Esophagus muscularis mucosa (tissue), 4 donors: ENCODE measurements at places on chromosomes 7 and 10. TPM values are rescaled to one million over a fixed set of nuclear protein-coding genes. Genes with fewer than 3 reads are reported as not detected.
A peak's percentile ranks its signal among the peaks of the same experiment; 100 is the strongest.

- DNase-seq, result peak; percentile 91
Observed at GRCh38 chr7:36507475-36508440, 118.1 kb downstream of the ANLN start.

GRCh38 chr7:50369143-50370026 is 64.9 kb downstream of the IKZF1 start:
- DNase-seq, result no peak

- no peak for DNase-seq
Observed at GRCh38 chr7:87774690-87775089, 101.5 kb downstream of the SLC25A40 start.

- no peak for DNase-seq
Observed at GRCh38 chr10:132155723-132156381, 30.9 kb upstream of the DPYSL4 start.

GRCh38 chr7:105354383-105354782 is 34.3 kb downstream of the SRPK2 start:
- DNase-seq, result no peak

DNA sequence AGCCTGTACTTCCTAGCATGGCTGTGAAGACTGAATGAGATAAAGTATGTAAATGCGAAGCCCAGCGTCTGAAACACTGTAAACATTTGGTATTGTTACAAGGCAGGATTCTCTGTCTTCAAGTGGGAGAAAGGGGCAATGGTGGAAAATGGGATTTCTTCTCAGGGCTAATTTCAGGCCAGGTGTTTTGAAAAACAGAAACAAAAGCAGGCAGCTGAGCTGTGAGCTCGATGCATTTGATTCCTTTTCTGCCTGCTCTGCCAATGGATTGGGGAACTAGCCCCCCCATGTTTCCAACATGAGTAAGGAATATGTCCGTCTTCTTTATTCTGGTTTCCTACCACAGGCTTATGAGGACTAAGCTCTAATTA is 732.1 kb upstream of the AUTS2 start:
- DNase-seq, result no peak

GRCh38 chr10:80520661-80521470 is 16.8 kb upstream of the SH2D4B start:
- no peak for DNase-seq

GRCh38 chr7:78443811-78444210 is 645.2 kb downstream of the PHTF2 start:
- no peak for DNase-seq

EZH2 gene
- not detected for total RNA-seq

CAV2 gene
- 131 TPM for total RNA-seq

- no peak for DNase-seq
Observed at GRCh38 chr7:95018021-95018420, 110.6 kb downstream of the PPP1R9A start.

DNA sequence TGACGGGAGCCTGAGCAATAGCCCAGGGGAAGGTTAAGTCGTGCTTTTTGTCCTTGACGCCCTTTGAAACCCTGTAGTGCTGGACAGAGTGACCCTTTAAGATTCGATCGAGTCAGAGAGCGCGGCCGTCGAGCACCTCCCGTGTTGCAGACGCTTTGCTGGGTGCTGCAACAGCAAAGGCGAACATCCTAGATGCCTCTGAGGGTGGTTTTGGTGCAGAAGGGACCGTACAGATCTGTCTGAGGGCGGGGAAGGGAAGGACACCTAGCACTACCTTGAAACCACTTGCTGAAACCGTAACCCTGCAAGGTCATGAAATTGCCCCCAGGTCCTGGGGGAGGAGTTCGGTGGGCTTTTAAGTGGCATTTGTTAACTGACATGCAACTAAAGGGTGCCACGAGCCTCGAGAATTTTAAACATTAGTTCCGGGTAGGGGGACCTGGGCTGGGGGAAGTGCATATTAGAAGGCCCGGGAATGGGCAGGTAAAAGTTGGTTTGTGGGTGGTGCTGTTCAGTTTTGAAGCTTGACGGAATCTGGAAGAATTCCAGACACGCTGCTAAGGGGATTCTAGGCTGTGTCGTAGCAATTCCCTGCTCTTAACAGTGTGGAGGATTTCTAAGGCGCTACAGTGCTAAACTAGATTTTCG is 786 bp downstream of the ATP5F1C start:
- DNase-seq, result no peak

BTBD16 gene
- not detected for total RNA-seq

PAX2 gene
- not detected for total RNA-seq

DNA sequence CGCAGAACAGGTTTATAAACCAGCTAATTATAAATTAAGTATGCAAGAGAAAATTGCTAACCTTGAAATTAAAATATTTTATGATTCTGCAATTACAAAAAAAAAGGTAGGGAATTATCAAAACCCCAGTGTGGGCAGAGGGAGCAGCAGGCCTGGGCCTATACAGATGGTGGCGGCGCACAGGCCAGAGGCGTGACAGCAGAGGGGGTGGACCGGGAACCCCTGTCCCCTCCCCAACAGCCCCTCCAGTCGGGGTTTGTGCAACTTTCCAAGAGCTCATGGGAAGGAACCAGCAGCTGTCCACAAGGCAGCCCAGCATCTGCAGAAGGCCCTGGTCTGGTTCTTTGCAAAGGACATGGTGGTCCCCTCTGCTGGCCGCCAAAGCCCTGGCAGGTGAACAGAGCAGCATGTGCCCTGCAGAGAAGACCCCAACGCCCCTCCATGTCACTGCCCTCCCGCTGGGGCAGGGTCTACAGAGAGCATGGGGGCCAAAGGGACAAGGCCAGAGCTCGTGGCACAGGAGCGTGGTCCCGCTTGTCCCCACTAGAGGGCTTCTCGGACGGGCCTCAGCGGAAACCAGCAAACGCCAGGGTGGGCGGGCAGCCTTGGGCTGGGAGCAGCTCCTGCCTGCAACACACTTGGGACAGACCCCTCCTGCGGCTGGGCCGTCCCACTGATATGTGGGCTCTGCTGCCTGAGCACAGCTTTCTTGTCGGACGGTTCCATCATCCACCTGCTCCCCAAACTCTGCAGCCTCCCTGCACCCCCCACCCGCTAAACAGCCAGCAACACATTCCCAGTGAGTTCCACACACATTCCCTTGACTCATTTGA is 75.1 kb downstream of the EBF3 start:
- no peak for DNase-seq

GRCh38 chr7:84547331-84547730 is 352.7 kb upstream of the SEMA3A start:
- DNase-seq, result no peak

ITGB8 gene
- total RNA-seq, result 30.4 TPM

PIP gene
- total RNA-seq, result not detected

AS3MT gene
- total RNA-seq, result 8.3 TPM

HABP2 gene
- total RNA-seq, result not detected

DRGX gene
- not detected for total RNA-seq

- no peak for DNase-seq
Observed at GRCh38 chr10:105154736-105155135, 513.6 kb downstream of the SORCS3 start.

- DNase-seq, result peak; percentile 64
Observed at GRCh38 chr10:4847561-4848355, 21.8 kb downstream of the AKR1E2 start.

- no peak for DNase-seq
Observed at GRCh38 chr10:28217848-28218247, 85.0 kb downstream of the MPP7 start.

- DNase-seq, result no peak
Observed at GRCh38 chr7:101650579-101651081, 21.5 kb upstream of the MYL10 start.

MUC12 gene
- total RNA-seq, result 2.5 TPM

- no peak for DNase-seq
Observed at GRCh38 chr10:6582298-6582697, 2.2 kb upstream of the PRKCQ start.

DNA sequence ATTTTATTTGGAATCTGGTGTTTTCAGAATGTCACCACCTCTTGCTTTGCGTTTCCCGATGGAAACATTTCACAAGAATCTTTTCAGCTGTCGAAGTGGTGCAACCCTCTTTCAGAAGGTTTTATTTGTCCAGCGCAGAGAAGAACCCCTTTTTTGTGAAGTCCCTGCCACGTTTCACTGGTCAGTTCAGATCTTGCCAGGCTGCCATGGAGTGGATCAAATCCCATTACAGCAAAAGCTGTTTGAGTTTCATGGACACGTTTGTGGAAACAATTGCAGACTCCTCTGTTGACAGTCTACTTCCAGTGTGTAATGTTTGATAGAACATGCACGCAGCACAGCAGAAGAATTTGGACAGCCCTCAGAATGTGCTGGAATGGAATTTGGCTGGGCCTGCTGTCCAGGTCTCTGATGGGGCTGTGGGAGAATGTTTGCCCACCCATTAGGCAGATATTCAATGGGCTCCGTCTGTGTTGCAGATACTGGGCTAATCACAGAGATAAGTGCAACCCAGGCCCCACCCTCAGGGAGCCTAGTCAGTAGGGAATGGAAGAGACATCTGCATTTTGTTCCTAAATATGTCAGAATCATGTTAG is 143.2 kb downstream of the GRK5 start:
- no peak for DNase-seq

GRCh38 chr10:43076876-43077420 is at the start of gene RET:
RET (plus strand) TSS chr10:43077069; CDS start chr10:43077259, 190 bp downstream.
- no peak for DNase-seq

NEUROG3 gene
- total RNA-seq, result not detected

- DNase-seq, result no peak
Observed at GRCh38 chr10:81215498-81215897, 659.5 kb upstream of the NRG3 start.

SLC39A12 gene
- total RNA-seq, result not detected

MAT1A gene
- not detected for total RNA-seq

GRCh38 chr10:132989476-132990415 is 47.4 kb upstream of the CFAP46 start:
- DNase-seq, result no peak

DNA sequence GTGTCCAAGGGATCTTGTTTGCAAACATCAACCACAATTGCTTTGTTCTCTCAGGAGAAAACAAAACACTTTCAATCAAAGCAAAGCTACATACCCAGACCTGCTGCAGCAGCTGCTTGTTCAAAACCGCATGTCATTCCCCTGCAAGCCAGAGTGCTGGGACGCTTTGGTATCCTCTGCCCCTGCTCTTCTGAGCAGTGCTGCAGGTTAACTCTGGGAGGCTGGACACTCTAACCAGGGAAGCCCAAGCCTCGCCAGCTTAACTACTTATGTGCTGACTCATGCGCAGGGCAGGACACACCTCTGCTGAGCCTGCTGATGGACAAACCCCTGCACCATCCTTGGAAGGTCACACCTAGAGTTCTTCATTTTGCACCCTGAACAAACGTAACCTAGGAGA is 28.2 kb upstream of the ASAH2 start:
- peak; percentile 50 for DNase-seq

TMEM213 gene
- total RNA-seq, result not detected

DNA sequence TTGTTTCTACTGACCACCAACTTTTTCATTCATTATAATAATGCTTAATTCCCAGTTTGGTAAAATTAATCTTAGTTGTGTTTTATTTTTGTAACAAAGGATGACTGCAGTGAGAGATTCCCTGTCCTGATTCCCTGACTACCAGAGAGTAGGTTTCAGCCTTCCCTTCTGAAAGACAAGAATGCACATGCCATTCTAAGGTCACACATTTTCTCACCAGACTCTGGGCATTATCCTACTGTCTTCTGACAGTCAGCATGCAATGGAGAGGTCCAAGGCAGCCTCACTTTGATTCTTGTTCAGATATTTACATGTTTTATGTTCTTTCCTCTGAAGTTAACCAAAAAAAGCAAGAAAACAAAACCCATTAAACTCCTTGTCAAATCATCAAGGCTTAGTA is 372.7 kb upstream of the CDC14C start:
- no peak for DNase-seq

AGAP4 gene
- total RNA-seq, result 8.0 TPM

AKR1C8 gene
- not detected for total RNA-seq

DNA sequence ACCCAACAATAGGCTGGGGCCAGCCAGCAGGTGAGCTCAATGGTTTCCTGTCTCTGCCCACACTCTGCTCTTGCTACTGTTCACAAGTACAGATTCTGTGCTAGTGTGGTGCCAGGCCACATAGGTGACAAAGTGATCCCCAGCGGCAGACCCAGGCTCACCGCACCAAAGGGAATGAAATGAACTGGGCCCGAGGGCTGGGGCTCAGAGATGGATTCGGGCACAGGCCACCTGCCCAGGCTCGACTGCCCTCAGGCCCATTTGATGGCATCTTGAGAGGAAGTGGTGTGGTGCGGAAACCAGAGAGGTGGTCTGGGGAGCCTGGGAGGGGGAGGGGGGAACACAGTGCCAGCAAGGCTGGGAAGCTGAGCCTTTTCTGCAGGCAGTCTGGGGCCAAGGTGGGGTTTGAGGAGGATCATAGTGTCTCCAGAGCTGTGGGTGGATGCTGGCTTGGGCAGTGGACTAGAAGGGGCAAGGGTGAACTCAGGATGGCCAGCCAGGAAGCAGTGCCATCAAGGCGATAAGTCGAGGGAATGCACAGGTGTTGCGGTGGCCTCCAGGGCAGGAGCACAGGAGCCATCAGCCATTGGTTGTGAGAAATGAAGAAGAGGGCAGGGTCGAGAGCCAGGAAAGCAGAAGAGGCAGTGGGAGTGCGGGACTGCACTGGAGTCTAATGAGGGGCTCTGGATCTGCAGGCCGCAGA is 85.2 kb downstream of the ARHGAP22 start:
- DNase-seq, result no peak

GRCh38 chr10:49567810-49568209 is 28.9 kb upstream of the ERCC6 start:
- no peak for DNase-seq

- no peak for DNase-seq
Observed at GRCh38 chr10:48993627-48994026, 54.0 kb upstream of the LRRC18 start.

DNA sequence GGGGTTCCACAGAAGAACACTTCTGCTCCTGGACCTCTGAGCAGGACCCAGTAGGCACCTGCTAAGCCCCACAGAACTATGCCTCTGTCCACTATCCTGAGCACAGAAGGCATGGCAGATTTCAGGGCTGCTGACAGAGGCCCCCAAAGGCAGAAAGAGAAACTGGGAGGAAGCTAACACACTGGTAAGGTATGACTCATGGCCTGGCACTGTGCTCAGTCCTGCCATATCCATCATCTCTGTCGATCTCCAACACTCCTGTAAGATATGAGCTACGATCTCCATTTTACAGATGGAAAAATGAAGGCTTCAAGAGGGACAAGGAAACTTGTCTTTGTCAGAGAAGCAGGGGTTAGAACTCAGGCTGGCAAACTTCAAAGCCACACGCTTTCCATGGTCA is 62.2 kb downstream of the GRID1 start:
- no peak for DNase-seq

MSMB gene
- total RNA-seq, result not detected

GRCh38 chr10:77410523-77410922 is 227.1 kb downstream of the KCNMA1 start:
- DNase-seq, result no peak
